Activated CD8-positive, alpha-beta memory T cell treated with anti-CD3 and anti-CD28 coated beads for 24 hours (primary cell): ENCODE measurements at places on chromosomes 2 and 18.

DNA sequence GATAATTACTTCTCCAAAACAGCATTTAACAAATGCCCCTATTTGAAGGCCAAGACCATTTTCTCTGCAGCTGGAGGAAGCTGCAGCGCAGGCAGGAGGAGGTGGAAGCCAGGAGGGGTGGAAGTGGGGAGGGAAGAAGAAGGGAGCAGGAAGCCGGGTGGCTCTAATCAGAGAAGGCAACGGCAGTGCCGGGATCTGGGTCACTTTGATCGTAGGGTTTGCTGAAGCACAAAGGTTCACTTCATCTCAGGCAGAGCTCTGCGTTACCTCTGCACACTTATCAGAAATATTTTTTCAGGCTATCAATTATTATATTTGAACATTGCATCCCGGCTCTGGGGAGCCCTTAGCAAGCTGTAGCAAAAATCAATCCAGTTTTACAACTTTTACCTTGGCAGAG, 315.8 kb upstream of the POU3F3 start:
- no peak for DNase-seq

DNA sequence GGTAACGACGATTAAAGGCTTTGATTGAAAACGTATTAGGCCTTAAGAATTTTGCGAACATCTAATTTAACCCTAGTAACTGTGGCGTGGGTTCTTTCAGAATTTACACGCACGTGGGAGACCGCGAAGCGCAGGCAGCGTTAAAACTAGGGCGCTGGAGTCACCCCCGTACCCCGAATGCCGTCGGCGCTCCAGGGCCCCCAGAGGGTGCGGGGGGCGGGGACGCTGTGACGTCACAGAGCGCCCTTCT, 673 bp upstream of the SMCHD1 start:
- DNase-seq: no peak

- DNase-seq: no peak
Observed at GRCh38 chr2:31606509-31606908, 25.8 kb upstream of the SRD5A2 start.

DNA sequence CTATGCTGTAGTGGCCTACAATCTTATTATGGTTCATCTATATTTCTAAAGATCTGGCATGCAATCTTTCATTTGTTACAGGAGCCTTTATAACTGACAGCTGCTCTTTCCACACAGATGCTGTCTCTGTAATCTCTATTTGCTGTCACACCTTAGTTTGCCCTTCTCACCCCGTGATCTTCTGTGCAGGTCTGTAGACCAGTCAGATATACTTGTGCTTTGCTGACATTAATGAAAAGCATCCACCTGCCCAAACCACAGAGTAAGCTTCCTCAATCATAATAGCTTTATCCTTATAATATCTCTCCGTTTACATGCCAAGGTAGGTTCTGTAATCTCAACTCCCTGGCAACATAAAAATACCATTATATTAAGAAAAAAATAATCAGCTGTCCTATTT, 122.4 kb downstream of the GRB14 start:
- DNase-seq: no peak

DNA sequence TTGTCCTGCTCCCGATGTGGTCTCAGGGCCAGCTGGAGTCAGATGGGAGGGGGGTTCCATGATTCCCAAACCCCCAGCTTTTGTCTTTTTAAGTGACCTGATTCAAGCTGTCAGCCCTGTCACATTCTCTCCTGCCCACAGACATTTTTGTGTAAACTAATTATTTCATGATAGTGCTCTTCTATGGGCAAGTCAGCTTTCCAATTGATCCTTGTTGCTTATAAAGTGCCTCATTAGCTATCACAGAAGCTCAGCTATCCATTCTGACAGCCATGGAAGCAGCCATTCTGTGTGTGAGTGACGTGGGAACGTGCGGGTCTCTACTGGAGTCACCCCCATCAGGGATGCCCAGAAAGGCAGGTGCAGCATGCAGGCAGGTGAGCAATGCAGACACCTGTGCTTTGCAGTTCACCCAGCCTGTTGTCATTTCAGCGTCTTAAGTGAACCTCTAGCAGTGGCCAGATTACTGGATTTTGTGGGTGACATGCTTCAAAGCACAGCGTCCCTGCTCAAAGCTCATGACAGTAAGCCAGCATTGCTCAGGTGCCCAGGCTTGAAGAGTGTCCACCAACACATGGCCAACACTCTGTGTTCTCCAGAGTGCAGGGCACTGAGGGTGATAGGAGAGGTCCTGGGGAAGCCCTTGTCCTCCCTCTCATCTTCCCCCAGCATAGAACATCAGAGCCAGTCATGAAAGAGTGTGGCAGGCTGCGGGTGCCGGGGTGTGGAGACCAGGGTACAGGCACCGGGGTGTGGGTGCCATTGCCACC, 162.1 kb upstream of the SH3BP4 start:
- DNase-seq: no peak

DNA sequence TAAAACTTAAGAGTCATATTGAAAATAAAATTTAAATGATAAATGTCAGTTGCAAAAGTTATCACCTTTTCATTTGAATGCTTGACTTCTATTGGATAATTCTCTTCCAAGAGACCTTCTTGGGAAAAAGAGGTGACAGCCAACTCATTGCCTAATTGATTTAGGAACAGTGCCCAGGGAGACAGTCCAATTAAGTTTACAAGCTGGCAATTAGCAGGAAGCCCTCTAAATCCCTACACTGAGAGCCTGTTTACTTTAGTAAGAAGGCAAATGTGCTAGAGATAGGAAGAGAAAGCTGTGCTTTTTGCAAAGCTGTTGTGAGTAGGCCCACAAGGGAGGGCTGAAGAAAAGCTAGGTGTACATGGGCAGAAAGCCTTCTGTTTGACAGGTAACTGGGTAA, 189.1 kb downstream of the WDPCP start:
- DNase-seq: no peak

DNA sequence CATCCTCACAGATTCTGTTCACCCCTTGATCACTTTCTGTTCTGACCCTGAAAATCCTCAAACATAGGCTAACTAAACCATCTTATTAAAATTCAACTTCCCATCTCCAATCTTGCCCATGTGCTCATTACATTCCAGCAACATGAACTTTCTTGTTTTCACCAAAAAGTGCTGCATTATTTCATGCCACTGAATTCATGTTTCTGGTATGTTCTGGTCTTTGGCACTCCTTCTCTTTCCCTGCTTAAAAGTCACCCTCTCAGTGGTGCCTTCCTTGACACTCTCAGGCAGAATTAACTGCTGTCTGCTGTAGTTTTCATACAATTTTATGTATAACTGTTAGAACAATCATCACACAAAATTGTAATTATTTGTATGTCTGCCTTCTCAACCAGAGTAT, 247.7 kb upstream of the RBMS1 start:
- no peak for DNase-seq

DNA sequence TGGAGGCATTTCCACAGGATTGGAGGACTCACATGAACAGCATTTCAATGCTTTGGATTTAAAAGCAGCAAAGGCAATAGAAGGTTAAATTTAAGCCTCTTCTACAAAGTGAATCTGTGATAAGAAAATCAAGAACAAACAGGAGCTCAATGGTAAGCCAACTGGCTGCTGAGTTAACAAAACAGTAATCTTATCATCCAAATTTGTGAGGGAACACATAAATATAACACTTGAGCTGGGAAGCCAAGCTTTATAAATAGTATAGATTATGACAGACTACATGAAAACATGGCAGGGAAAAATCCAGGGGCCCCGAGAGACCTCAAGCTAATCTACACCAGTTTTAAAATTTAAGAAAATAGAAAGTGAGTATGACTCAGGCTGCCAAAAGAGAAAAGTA, 108.5 kb upstream of the PGAP1 start:
- no peak for DNase-seq

DNA sequence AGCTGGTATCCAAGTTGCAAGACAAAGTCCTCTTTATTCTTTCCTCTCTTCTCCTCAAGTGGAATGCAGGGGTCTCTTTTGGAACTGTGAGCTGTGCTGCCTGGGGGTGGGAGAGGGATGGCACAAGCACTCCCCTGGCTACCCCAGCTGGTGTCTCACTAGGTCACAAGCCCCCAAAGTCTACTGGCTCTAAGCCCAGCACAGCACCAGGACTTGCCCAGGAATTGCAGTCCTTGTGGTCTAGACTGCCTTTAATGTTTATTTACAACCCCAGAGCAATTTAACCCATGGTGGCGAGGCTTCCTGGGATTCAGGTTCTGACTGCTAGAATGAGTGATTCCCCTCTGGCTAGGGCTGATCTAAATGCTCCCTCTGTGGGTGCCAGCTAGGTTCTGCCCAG, 199.0 kb upstream of the STK17B start:
- DNase-seq: no peak

DNA sequence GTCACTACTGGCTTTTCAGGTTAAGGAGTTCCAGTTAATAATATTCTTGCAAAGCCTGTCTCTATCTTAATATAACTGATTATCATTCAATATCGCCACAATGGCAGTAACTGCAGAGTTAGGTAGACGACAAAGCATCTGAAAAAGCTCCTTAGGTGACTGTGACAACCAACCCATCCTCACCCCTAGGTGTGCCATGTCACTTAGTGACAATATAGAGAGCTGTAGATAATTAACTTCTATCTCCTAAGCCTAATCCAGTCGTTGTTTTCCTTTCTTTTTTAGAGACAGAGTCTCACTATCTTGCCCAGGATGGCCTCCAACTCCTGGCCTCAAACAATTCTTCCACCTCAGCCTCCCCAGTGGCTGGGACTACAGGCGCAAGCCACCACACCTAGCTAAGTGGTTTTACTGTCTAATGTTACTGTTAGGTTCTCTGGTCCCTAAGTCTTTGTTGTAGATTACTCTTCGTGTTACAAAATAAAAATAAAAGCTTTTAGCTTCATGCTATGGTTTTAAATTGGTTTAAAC, 65.2 kb downstream of the SPIRE1 start:
- no peak for DNase-seq

- DNase-seq: no peak
Observed at GRCh38 chr18:74006143-74006542, 141.5 kb downstream of the FBXO15 start.

- no peak for DNase-seq
Observed at GRCh38 chr18:78021196-78021595, 771.5 kb downstream of the GALR1 start.

DNA sequence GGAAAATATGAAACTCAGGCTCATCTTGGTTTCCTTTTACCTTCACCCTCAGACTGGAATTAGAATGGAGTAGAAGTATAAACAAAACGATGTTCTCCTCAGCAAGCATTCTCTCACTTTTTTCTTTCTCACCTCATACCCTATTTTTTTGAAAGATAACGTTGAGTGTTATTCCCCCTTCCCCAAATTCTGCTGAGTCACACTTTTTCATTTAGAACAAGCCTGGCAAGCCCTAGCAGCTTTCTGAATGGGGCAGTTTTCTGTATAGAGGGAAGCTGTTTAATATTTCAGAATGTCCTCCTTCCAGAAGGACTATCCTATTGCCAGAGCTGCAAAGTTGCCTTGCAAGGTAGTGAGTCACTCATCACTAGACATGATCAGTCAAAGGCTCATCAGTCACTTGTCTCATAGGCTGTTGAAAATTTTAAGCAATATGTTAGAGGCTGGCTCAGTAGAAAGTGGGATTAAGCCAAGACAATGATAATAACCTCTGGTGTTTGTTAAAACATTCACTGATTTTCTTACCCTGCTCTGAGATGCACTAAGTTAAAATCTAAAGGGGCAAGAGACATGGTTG, 416.1 kb downstream of the RNF144A start:
- no peak for DNase-seq

- DNase-seq: no peak
Observed at GRCh38 chr2:8216397-8216796, 465.5 kb upstream of the ID2 start.

DNA sequence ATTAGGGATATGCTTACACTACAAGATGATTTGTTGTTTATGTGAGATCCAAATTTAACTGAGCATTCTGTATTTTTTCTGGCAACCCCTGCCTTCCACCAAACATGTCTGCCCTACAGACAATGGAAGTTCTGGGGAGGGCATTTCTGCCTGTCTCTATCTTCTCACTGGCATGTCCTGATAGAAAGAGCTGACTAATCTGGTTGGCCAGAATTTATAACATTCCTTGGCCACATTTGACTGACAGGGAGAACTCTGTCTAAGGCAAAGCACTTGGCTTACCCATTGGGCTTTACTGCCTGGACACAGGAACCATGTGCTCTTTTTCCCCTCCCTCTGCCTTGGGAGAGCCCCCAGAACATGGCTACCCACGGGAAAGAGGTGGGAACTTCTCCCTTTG, 70.6 kb upstream of the TMEM178A start:
- no peak for DNase-seq

- DNase-seq: no peak
Observed at GRCh38 chr18:3283253-3283863, 21.4 kb downstream of the MYL12B start.

DNA sequence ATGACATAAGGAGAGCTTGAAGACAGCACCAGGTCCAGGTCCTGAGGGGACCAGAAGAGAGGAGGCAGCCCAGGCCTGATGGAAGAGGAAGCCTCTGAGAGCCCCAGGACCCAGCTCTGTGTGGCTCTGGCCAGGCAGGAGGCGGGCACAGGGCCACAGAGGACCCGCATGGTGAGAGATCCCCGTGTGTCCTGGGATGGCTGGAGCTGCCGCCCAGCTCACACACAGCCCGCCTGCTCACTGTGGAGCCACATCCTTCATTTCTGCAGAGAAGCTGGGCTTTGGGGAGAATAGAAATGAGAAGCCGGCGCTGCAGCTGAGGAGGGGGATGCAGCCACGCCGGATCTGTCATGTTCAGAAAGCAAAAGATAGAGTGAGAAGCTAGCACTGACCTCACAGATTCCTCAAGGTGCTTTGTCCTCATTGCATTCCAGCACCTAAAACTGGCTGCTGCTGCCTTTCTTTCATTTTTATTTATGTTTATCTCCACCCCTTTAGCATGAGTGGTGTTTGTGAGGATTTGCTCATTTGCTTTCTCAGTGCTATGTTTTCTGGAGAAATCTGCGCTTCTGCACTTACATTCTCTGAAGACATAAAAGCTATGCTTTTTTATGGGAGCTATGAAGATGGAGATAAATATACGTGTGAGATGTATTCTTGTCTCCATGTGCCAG, 307.6 kb upstream of the MYT1L start:
- DNase-seq: no peak

GRCh38 chr2:98538280-98539041, 69.9 kb downstream of the COA5 start:
- no peak for DNase-seq

DNA sequence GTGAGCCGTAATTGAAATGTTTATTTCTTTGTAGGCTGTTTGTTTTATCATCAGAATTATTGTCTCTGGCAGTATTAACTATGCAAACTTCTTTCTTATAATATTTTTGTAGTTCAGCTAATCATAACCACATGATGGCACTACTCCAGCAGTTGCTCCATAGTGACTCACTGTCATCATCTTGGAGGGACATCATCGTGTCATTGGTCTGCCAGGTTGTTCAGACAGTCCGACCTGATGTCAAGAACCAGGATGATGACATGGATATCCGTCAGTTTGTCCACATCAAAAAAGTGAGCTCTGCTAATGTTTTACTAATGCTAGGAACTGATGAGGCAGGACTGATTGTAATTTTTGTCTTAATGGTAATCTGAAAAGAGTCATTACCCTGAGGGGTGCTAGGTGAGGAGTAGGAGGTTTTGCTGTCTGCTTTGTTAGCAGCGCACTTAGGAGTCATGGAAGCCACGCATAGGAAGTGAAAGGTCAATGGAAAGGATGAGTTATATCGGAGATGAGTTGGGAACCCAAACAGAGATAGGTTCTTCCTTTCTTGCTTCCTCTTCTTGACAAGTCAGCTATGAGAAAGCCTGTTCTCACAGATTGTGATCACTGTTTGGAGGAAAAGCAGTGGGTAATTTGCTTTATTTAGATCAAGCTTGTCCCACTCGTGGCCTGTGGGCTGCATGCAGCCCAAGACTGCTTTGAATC, 49.2 kb downstream of the PIKFYVE start:
- DNase-seq: no peak
